Mammary epithelial cell (primary cell): ENCODE measurements at places on chromosomes 5 and 9.

DNA sequence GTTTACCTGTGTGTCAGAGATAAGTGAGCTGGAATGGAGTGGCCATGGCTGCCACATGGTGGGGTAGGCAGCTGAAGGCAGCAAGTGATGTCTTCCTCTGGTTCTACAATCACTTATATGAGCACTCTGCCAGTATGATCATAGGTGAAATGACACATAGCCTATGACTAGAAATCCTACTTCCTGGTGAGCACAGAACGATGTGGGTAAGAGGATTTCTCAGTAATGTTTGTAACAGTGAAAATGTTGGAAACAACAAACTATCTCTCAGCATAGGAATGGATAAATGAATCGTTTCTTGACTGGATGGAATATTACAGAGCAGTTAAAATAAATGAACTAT is 187.0 kb upstream of the S1PR3 start:
- DNase-seq, result peak; percentile 27

GRCh38 chr9:106697390-106697749 is 165.6 kb upstream of the ZNF462 start:
- DNase-seq, result peak; percentile 6

GRCh38 chr9:21070171-21070571 is 7.6 kb downstream of the IFNB1 start:
- peak; percentile 74 for DNase-seq

DNA sequence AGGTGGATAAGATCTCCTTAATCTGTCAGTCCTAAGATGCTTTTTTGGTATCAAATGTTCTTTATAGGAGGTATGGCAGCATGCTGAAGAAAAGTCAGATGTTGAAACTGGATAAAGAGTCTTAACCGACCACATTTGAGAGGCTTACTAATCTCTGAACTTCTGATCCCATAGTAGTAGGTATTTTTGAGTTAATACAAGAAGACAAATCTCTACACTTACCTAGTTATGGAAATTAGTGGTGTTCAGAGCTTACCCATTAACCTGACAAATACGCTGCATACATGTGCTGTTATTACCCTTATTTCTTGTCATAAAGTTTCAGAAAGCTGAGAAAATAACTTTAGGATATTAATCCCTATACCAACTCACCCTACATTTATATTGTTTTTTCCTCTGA is 83.0 kb downstream of the ISL1 start:
- DNase-seq, result no peak

- no peak for DNase-seq
These were observed 512.9 kb upstream of the KLF4 start for GRCh38 chr9:108002371-108002956.

GRCh38 chr5:123690821-123691220 is 178.8 kb downstream of the CSNK1G3 start:
- DNase-seq, result peak; percentile 59

GRCh38 chr5:177366528-177367322 is 9.0 kb downstream of the RGS14 start:
- DNase-seq, result no peak

DNA sequence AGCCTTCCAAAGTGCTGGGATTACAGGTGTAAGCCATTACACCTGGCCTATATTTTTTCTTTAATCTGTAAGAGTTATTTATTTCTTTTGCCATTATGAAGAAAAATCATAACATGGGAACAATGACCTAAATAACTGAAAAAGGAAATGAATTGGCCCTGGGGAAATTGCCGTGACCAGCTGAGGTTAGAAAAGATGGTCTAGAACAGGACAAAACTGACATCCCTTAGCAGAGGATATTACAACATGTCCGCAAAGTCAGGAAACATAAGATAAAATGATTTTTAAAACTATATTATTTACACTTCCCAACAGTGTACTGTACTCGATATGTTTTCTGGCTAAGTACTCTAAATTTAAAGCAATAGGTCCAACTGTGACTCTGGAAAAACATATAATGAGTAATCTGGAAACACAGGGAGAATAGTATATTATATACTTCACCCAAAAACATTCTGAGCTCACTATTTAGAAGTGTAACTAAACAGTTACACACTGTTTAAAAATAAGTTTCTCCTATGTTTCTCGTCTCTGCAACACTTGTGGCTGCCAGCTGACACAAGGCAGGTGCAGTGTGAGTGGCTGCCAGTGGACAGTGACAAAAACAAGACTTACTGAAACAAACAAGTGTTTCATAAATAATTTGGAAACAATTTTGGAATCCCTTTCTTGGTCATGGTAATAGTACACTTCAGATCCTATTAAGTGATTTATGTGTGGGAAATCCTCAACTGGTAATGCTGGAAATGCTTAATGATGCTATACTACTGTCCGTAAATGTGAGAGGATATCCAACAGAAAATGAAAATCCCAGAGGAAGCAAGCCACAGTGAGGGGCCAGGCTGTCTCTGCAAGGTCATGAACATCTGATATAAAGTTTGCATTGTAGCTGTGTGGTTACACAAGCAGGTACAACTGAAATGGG is 69.1 kb downstream of the C9orf85 start:
- no peak for DNase-seq

GRCh38 chr9:134532084-134532483 is 109.5 kb upstream of the COL5A1 start:
- DNase-seq, result no peak

- peak; percentile 72 for DNase-seq
These were observed 21.2 kb downstream of the FYB1 start for GRCh38 chr5:39198127-39198526.
